Hepatocyte (in vitro differentiated cells): ENCODE measurements at places on chromosomes 6 and 20. TPM values are rescaled to one million over a fixed set of nuclear protein-coding genes. Genes with fewer than 3 reads are reported as not detected.

Gene KDM1B
- polyA plus RNA-seq = 4.8 and 5.9 TPM in 2 replicates

Gene CST7
- not detected in 2 replicates for polyA plus RNA-seq

Gene ZFP57
- not detected in 2 replicates for polyA plus RNA-seq

Gene OPRM1
- not detected in 2 replicates for polyA plus RNA-seq

Gene VGLL2
- 0.29 TPM in 1 of 2 replicates, not detected in the other for polyA plus RNA-seq

Gene NFATC2
- polyA plus RNA-seq = 8.3 and 10.3 TPM in 2 replicates

Gene KCNK15
- 3.1 and 4.3 TPM in 2 replicates for polyA plus RNA-seq

Gene HLA-DOB
- polyA plus RNA-seq = 0.94 TPM in 1 of 2 replicates, not detected in the other

Gene CALHM4
- polyA plus RNA-seq = not detected in 2 replicates

Gene CSNK2B
- polyA plus RNA-seq = 181 and 202 TPM in 2 replicates

Gene HLA-DRA
- 0.64 and 0.75 TPM in 2 replicates for polyA plus RNA-seq

Gene NOP56
- polyA plus RNA-seq = 190 and 192 TPM in 2 replicates

Gene OSTM1
- polyA plus RNA-seq = 19.1 and 24.1 TPM in 2 replicates

DNA sequence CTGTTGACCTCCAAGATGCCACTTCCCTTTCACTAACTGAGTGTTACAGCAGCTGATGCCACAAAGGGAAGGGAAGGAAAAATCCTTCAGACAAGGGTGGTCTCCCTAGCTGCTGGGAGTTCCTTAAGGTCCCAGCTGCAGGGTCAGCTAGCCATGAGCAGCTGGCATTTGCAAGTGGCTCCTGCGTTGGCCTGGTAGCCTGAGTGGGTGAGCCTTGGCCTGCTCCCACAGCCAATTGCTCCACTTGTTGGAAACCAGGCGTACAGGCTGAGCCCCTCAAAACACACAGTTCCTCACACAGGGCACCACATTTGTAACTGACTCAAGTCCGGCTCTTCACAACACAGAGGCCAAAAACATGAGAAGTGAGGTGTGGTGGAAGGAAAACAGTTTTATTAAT is 16.7 kb downstream of the TTK start:
- DNase-seq = no peak

DNA sequence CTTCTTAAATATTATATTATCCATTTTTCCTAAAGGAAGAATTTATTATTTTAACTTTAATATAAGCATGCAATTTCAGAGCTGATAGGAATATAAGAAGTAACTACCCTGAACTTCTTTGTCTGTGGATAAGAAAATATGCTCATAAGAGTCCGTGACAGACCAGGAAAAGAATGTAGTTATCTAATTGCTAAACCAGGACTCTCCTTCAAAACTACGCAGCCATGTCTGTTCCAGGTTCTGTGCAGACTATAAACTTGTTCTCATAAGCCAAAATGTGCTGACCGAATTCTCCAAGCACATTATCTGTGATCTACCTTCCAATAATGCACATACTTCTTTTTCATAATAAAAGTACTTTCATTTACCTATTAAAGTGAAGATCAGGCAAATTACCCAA is 116.5 kb downstream of the TRDN start:
- no peak for DNase-seq

- no peak for DNase-seq
Measured at GRCh38 chr6:42249279-42249678, 31.6 kb upstream of the MRPS10 start.

GRCh38 chr20:53284696-53285095 is 308.9 kb downstream of the ZNF217 start:
- DNase-seq = no peak

DNA sequence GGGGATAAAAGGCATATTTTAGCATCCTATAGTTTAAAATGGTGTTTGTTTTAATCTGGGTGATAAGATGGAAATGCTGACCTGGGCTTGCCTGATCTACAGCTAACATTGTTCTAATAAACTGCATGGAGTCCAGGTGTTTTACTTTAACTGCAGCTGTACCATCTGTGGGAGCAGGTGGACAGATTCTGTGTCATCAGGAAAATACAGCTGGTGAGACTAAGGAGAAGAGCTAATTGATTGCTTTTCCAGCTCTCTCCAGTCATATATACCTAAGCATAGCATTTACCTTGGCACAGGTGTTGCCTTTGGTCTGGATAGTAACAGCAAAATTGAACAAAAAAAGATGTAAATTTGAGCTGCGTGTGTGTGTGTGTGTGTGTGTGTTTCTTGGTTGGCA is 31.6 kb downstream of the CBFA2T2 start:
- no peak for DNase-seq

GRCh38 chr6:53309901-53310300 is 38.8 kb downstream of the ELOVL5 start:
- DNase-seq = no peak

DNA sequence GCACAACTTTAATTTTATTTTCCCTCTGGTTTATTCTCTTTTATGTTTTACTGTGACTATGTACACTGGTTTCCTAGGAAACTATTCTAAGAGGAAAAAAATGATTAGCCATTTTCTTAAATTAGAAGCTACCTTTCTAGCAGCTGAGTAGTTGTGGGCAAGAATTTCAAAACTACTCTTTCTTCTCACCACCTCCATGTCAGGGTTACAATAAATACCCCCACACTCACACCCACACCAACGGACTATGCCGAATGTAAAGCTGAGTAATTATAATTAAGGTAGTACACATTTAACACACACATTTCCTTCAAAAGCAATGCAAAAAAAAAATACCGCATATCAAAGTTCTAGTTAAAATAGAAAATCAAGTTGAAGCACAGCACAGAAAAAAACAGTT is 78.9 kb downstream of the ARHGAP18 start:
- no peak for DNase-seq

- peak; percentile 81 for DNase-seq
Measured at GRCh38 chr20:10553326-10553984, 118.3 kb downstream of the SLX4IP start.

DNA sequence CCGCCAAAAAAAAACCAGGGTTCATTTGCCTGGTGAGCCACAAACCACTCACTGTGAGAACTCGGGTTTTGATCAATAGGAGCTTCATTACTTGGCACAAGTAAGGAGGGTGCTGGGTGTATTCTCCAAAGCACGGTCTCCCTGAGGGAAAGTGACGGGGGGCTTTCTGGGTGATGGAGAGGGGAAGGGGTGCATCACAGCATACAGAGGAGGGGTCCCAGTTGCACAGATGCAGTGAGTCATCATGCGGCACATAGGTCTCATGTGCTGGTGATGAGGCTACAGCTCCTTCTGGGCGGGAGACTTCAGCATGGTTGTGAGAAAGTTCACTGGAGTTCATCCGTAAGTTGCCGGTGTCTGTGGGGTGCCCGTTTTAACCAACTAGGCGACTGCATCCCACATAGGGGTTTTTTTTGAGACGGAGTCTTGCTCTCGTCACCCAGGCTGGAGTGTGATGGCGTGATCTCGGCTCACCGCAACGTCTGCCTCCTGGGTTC is 36.2 kb downstream of the SUN5 start:
- DNase-seq = no peak

GRCh38 chr20:2508631-2509467 is at the start of gene ZNF343:
ZNF343 (minus strand) TSS chr20:2508915; CDS start chr20:2493895, 15,020 bp downstream.
- peak; percentile 88 for DNase-seq

DNA sequence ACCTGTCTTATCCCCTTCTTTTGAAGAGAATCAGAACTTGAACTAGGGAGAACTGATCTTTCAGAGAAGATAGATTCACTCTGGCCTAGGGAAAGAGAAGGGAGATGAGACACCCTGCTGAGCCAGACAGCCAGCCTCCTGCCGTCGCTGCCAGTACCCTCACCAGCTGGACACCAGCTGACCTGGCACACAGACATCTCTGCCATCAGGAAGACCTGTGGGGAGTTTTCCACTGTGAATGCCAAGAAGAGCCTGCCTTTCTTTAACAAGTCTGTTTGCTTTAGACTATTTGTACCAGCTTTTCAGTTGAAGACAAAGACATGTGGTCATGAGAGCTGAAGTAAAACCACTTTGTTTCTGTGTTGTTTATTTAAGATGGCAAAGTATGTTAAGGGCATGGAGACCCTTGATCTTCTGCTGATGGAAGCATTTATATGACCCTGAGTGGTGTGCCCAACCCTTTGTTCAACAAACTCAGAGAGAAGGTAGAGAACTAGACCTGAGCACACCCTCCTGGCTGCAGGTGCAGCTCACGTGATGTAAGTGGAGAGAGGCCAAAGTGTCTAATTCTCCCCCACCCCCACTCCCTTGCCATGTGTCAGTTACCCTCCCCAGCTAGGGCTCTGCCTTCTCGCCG is 82.3 kb upstream of the SLC24A3 start:
- DNase-seq = peak; percentile 39

- peak; percentile 39 for DNase-seq
Measured at GRCh38 chr6:29633534-29633905, 537 bp upstream of the GABBR1 start.

DNA sequence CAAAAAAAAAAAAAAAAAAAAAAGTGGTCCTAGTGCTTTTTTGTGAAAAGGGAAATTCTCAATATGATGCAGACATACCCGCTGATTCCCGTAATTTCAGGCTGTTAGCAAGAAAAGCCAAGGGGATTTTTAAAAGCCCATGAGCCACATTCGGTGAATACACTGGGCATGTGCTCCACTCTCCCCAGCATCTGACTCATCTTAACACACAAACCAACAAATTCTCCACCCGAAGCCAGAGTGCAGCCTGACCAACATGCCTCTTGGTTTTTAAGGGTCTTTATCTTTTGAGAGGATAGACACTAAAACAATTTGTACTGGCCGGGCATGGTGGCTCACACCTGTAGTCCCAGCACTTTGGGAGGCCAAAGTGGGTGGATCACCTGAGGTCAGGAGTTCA is 45.5 kb upstream of the CD83 start:
- DNase-seq = no peak

GRCh38 chr6:105642708-105643107 is 239.8 kb upstream of the PREP start:
- no peak for DNase-seq

GRCh38 chr6:109239651-109240321 is 142.5 kb downstream of the CD164 start:
- DNase-seq = peak; percentile 16

GRCh38 chr6:105344881-105345370 is 58.0 kb downstream of the PREP start:
- no peak for DNase-seq

DNA sequence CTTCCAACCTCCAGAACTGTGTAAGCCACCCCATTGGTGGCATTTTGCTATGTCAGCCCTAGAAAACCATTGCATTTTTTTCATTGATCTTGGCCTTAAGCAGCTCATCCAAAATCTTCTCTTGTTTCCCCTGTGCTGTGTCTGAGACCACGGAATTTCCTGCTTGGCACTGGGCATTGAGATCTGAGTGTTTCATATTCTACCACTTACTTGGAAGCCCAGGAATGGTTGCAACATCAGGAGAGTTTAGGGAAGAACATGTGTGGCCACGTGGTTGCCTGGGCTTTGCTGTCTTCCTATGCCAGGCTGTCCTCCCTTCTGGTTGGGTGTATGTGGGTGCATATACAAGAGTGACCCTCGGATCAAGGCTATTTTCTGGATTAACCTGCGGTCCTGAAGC is 139.3 kb upstream of the PMEPA1 start:
- no peak for DNase-seq

- DNase-seq = no peak
Measured at GRCh38 chr6:18514180-18514579, 127.0 kb downstream of the RNF144B start.

DNA sequence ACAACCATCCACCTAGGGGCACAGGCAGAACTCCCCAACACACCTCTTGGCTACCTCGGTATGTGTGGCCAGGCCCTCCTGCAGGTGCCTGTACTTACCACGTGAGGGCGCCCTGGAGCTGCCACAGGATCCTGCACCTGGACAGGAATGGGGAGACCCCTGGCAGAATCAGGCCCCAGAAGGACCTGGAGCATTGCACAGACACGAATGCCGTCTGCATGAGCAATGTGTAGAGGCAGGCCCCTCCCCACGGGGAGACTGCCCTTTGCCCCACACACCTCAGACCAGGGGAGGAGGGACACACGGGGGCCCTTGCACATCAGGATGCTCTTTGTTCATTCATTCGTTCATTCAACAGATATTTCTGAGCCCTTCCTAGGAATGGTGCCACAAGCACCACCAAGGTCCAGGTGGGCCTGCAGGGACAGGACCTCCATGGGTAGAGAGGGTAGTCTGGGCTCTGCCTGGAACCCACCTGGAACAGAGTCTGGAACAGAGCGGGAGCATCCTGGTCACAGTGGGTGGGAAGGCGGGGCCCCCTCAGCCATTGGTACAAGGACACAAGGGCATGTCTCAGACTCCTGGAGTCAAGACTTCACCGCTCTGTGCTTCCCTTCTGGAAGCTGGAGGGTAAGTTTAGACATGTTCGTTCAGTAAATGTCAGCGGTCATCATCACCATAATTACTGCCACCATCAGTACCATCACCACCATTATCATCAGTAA is 32.3 kb downstream of the YTHDF1 start:
- peak; percentile 58 for DNase-seq

GRCh38 chr6:165556116-165556843 is 106.8 kb downstream of the PDE10A start:
- DNase-seq = no peak

DNA sequence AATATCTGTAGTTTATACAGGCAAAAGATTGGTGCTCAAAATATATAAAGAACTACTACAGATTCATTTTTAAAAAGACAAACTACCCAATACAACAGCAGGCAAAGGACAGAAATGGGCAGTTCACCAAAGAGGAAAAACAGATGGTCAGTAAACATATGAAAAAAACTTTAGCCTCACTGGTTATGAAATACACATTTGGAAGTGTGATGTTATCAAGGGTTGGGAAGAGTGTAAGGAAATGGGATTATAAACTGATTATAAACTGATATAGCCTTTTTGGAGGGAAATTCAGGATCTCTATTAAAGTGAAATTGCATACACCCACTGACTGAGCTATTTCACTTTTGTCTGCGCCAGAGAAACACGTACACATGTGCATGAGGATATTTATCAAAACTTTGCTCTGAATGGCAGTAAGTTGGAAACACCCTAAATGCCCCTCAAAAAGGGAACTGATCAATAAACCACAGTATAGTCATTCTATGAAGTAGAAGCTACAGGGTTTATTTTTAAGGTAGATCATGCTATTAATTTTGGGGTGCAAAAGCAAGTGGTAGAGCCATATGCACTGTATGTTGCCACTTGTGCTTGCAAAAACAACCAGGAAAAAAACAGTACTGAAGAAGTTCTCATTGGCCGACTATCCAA is 32.2 kb upstream of the ARFGEF2 start:
- no peak for DNase-seq

GRCh38 chr6:89792881-89793280 is 26.7 kb downstream of the MDN1 start:
- DNase-seq = peak; percentile 53

DNA sequence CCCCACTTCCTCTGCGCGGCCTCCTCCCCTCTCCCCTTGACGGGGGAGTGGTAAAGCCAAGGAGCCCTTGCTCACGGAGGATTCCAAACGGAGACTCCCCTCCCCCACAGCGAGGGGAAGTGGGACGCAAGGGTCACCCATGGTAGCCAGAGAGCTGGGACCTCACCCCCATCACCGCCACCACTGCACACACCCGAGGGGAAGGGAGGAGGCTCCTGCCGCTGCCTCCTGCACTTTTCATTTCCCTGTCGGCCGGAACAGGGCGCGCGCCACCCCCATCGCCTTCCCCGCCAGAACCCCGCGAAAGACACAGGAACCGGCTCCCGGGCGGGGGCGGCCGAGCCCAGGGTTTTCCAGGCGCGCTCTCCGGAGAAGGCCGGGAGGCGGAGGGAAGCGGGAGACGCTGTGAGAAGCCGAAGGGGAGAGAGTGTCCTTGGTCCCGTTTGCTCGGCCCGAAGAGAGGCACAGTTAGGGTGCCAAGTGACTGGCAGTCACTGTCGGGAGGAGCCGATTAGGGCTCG is 789 bp downstream of the CCND3 start:
- peak; percentile 61 for DNase-seq

GRCh38 chr20:51661609-51662178 is 106.5 kb downstream of the ATP9A start:
- peak; percentile 47 for DNase-seq
